ENCODE measurements at places on chromosomes 3 and 15.

GRCh38 chr3:181879926-181880325 is 168.2 kb downstream of the SOX2 start:
- no peak for DNase-seq

- no peak for DNase-seq
Observed at GRCh38 chr15:48945386-48945785, 18.3 kb downstream of the SHC4 start.

- no peak for DNase-seq
Observed at GRCh38 chr3:112459750-112460149, 39.5 kb downstream of the BTLA start.

- DNase-seq, result peak; percentile 40
Observed at GRCh38 chr3:16834214-16834613, 50.5 kb upstream of the PLCL2 start.

- DNase-seq, result peak; percentile 49
Observed at GRCh38 chr15:82043130-82043673, 2.6 kb downstream of the MEX3B start.

- peak; percentile 46 for DNase-seq
Observed at GRCh38 chr3:45182915-45183871, 37.0 kb upstream of the CDCP1 start.

DNA sequence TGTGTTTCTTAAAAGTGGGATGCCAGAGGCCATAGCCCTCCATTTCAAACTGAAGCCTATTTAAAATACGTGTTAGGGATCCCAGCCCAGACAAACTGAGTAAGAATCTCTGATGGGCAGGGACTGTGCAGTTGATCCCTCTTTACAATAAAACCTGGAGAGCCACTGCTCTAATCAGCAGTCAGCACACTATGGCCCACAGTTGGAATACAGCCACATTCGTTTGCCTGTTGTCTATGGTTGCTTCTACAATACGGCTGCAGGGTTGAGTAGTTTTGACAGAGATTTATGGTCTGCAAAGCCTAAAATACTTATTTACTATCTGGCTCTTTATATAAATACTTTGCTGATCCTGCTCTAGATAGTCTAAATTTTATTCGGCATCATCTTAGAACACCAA is 32.4 kb downstream of the TJP1 start:
- DNase-seq, result no peak

DNA sequence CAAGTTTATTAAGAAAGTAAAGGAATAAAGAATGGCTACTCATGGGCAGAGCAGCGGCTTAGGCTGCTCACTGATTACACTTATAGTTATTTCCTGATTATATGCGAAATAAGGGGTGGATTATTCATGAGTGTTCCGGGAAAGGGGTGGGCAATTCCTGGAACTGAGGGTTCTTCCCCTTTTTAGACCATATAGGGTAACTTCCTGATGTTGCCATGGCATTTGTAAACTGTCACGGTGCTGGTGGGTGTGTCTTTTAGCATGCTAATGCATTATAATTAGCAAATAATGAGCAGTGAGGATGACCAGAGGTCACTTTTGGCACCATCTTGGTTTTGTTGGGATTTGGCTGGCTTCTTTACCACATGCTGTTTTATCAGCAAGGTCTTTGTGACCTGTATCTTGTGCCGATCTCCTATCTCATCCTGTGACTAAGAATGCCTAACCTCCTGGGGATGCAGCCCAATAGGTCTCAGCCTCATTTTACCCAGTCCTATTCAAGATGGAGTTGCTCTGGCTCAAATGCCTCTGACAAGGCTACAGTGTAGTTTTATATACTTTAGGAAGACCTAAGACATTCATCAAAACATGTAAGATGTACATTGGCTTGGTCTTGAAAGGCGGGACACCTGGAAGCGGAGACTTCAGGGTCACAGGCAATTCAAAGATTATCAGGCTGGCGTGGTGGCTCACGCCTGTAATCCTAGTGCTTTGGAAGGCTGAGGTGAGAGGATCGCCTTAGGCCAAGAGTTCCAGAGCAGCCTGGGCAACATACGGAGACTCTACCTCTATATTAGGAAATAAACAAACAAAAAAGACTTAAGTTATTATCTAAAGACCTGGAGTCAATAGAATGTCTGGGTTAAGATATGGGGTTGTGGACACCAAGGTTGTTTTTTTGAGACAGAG is 3.2 kb upstream of the BLOC1S6 start:
- no peak for DNase-seq

DNA sequence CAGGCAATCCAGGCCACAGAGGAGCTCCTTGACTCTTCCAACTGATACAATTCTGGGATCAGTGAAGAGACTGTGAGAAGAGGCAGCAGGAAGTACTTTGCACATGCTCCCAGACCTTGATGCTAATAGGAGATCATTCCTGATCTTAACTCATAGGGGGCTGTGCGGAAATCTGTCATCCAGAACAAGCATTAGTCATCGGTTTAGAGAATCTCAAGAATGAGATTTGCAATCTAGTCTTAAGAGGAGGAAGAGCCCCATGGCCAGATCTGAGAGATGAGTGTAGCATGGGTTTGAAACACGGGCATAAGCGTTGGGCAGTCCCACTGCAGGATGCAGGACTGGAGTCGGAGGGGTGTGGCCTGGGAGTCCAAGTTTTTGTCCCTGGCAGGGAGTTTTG is 1081.1 kb downstream of the NAALADL2 start:
- DNase-seq, result no peak

Measured in D341Med (cell line).